ENCODE measurements at places on chromosomes 5 and 9.

DNA sequence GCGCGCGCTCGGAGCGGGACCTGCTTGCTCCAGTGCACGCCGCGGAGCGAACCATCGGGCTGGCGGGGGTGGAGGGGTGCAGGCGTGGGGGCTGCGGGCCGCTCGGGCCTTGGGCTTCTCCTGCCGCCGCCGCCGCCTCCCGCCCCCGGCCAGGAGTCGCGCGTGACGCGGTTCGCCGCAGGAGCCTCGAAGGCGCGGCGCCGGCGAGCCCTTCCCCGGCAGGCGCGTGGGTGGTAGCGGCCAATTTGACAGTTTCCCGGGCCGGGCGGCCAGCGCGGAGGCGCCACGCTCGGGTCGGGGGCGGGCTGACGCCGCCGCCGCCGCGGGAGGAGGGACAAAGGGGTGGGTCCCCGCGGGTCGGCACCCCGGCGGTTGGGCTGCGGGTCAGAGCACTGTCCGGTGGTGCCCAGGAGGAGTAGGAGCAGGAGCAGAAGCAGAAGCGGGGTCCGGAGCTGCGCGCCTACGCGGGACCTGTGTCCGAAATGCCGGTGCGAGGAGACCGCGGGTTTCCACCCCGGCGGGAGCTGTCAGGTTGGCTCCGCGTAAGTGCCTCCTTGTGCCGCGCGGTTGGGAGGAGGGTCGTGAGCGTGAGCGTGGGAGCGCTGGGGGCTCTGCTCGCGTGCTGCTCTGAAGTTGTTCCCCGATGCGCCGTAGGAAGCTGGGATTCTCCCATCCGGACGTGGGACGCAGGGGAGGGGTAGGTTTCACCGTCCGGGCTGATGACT is at the start of gene TJP2:
TSS of gene TJP2 (plus strand) at position 387 of the 725 bp plus-strand sequence. CDS start at position 483, 96 bp downstream.
- peak; percentile 31 for DNase-seq

DNA sequence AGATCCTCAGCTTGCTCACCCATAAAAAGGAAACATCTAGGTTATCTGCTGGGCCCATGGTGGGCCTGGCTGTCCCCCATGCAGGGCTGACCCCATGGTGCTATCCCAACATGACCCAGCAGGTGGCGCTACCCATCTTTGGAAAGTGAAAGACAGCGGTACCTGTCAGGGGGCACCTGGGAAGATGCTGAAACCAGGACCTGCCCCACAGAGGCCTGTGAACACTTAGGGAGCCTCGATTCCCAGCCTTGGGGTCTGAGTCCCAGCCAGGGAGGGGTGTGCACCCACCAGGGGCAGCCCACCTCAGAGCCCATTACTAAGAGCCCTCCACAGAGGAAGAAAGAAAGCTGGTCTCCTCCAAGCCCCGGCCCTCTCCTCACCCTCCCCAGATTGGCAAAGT is 46.6 kb upstream of the IPPK start:
- peak; percentile 77 for DNase-seq

DNA sequence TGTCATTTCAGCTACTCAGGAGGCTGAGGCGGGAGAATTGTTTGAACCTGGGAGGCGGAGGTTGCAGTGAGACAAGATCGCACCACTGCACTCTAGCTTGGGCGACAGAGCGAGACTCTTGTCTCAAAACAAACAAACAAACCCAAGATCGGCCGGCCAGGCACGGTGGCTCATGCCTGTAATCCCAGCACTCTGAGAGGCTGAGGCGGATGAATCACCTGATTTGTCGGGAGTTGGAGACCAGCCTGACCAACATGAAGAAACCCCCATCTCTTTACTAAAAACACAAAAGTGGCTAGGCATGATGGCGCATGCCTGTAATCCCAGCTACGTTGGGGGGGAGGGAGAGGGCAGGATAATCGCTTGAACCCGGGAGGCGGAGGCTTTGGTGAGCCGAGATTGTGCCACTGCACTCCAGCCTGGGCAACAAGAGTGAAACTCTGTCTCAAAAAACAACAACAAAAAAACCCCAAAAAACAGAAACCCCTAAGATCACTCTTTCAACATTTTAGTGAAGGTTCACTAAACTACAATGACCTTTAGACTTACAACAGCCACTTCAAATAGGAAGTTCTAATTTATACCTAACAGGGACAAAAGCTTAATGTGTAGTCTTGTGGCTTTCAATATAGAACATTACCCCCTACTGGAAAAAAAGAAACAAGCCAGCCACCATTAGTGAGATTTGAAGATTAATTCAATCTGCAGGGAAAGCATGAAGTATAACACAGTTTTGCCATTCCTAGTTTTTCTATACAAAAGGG is 7.0 kb downstream of the HSPA9 start:
- no peak for DNase-seq

- DNase-seq: no peak
These were observed 16.0 kb downstream of the CAPSL start for GRCh38 chr5:35922468-35922867.

- DNase-seq: no peak
These were observed 296.5 kb upstream of the ITGA1 start for GRCh38 chr5:52491071-52491787.

- peak; percentile 27 for DNase-seq
These were observed 33.5 kb downstream of the CSNK1G3 start for GRCh38 chr5:123545506-123545905.

DNA sequence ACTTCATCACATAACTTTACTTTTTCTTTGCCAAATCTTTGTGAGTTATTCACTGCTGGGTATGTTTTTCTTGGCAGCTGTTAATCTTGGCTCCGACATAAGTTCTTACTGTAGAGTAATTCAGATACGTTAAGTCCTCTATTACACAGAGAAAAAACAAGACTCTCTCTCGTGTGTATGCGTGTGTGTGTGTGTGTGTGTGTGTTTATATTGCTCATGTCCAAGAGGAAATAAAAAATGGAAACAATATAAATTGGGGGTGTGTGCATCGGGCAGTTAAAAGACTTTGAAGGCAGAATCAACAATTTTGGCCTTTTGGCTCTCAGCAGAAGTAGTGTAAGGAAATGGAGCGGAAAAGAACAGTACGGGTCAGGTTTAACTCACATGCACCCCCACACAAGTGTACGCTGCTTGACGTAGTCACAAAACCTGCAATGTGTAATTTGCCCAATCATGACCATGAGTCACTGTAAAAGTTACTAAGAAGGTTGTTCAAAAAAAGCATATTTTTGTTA is 67.2 kb upstream of the IFNE start:
- DNase-seq: no peak
